ENCODE measurements at places on chromosomes 5 and 9.
A peak's percentile ranks its signal among the peaks of the same experiment; 100 is the strongest.

DNA sequence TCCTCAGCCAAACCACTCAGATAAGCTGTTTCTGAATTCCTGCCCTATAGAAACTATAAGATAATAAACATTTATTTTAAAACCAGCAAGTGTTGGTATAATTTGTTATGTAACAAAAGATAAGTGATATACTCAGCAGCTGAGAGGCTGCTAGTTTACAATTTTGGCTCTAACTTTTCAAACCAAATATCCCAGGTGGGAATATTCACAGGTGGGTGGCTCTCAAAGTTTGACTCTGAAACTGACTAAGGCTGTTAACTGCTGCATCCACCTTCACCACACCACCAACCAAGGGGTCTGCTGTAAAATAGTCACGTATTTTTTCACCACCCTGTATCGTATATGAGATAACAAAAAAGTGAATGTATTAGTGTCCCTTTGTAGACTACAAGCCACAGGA lies 9.7 kb upstream of the ZNF366 start:
- no peak for DNase-seq

GRCh38 chr5:115455301-115455707 lies 89.3 kb downstream of the FEM1C start:
- no peak for DNase-seq

DNA sequence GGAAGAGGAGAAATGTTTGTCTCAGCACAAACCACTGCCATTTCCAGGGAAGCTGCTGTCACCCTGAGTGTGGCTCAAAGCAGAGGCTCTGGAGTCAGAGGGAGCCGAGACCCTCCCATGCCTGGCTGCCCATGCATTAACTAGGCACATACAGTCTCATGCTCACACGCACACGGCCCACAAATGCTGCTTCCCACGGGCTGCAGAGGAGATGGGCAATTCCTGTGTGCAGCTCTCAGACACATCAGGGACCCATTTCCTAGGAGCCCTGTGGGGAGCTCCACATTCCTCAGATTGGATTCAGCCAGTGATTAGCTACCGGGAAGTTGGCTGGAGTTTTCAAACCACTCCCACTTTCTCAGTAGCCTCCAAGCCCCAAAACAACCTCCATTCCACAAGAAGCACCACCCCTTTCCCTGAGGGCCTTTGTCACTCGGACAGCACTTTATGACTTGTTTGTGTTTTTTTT lies 9.1 kb upstream of the PTGES start:
- no peak for DNase-seq

DNA sequence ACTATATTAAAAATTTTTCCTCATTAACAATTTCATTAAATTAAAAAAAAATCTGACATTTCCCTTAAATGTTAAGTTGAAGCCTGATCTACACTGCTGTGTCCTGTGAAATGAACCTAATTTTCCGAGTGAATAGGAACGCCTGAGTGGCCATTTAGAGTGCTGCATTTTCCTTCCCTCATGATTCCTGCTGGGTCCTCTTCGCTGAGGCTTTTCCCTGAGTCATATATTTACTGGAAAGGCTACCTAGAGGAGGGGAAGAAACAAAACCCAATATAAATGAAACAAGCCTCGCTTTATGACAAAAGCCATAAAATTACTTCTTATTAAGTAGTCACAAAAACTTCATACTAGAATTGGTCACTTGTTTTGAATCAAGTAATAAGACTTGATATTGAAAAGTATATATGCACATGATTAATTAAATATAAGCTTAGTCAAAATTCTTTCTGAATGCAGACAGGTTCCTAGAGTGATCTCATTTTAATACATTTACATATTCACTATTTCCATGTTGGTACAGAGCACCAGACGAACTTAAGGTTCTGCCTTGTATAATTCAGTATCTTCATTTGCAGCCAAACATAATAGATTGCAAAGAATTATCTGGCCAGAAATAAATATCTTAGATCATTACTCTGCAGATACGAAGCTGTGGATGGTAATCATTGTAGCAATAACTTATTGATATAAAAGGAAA lies 6.3 kb upstream of the ISCA1 start:
- no peak for DNase-seq

DNA sequence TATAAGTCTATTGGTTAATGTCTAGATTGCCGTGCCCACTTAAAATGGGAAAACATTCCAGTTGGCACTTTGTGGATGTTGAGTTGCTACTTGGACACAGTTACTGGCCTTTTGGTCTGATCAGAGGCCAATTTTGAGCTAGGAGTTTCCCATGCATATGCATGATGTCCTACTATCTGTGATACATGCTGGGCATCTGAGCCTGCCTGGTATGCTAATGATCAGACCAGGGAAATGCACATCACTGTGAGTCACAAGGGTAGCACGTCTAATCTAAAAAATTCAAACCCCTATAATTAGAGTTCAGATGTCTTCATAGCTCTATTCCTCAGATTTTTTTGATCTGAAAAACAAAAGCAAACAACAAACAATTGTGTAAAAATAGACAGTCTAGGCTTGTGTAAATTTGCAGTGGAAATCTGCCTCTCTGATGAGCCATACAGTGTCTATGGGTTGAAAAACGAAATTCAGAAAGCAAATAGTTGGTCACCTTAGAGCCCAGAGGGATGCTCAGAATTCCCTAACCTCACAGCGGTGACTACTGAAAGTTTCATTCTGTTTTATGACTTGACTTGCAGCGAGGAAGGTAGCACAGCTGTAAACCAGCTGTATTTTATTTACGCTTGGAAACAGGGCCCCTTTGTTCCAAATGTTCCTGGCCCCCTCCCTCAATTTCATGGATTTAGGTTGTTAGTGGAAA lies 37.3 kb downstream of the PALM2AKAP2 start:
- DNase-seq: no peak

DNA sequence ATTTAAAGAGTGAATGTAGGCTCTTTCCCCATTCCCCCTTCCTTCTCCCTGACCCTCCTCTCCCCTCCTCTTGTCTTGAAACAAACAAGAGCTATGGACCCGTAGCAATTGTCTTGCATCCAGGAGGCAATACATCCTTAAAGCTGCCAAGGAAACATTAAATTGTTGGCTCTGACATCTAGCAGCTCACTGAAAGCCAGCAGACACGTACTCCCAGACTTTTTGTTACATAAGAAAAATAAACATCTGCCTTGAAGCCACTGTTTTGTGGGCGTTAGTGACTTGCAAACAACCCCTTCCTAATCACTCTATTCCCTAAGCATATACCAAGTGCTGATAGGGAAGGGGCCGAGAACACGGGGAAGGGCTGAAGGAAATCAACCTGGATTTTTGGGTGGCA lies 8.6 kb downstream of the SLC45A2 start:
- DNase-seq: no peak

DNA sequence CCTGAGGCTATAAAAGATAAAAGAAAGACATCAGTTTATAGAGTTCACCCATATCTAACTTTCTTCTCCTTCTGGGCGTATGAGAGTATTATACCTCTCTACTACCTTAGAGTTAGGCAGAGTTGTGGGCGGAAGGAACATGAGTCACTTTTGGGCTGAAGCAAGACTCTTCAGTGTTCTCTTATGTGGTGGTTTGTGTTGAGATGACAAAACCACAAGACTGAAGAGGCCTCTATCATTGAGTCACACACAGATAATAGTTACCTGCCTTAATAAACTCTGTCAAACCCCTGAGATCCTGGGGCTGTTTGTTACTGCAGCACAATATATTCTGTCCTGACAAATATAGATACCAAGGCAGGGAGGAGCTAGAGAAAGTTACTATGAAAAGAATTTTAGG lies 184.2 kb downstream of the EFNA5 start:
- DNase-seq: peak; percentile 14

- DNase-seq: no peak
Measured at GRCh38 chr5:22598796-22599195, 254.3 kb downstream of the CDH12 start.

DNA sequence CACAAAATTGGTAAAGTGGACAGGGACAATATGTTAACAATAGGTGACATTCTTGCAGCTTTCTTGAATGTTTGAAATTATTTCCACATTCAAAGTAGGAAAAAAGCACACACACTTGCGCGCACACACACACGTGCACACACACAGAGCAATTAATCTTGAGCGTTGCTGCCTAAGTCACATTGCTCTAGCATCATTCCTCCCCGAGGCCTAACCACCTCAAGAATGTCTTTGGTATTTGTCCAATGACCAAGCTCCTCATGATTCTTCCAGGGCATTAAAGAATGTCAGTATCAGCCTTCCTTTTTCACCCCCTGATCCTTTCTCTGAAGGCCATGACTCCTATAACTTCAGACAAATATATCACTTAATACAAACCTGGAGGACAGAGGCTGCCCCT lies 198.1 kb downstream of the NPR3 start:
- DNase-seq: no peak

- DNase-seq: no peak
Measured at GRCh38 chr5:1162751-1163150, 38.6 kb upstream of the SLC6A19 start.

GRCh38 chr9:18775241-18775640 lies 257.8 kb downstream of the SAXO1 start:
- DNase-seq: no peak

GRCh38 chr5:122680623-122681350 lies 94.1 kb upstream of the SNX2 start:
- no peak for DNase-seq

DNA sequence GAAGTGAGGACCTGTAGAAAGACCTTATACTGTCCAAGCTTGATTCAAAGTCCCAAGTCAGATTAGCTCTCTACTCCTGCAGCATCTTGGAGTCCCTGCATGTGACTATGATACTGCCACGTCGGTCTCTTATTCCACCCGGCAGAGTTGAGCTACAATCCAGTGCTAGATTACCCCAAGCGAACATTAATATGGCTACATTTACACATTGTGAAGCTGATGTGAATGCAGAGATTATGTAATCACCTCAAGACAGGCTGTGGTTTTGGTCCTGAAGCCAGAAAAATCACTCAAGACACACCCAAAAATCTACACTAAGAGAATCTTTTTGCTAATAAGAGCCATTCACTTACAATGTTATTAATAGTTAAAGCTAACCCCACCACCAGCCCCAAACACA lies 116.7 kb downstream of the GNA14 start:
- no peak for DNase-seq

DNA sequence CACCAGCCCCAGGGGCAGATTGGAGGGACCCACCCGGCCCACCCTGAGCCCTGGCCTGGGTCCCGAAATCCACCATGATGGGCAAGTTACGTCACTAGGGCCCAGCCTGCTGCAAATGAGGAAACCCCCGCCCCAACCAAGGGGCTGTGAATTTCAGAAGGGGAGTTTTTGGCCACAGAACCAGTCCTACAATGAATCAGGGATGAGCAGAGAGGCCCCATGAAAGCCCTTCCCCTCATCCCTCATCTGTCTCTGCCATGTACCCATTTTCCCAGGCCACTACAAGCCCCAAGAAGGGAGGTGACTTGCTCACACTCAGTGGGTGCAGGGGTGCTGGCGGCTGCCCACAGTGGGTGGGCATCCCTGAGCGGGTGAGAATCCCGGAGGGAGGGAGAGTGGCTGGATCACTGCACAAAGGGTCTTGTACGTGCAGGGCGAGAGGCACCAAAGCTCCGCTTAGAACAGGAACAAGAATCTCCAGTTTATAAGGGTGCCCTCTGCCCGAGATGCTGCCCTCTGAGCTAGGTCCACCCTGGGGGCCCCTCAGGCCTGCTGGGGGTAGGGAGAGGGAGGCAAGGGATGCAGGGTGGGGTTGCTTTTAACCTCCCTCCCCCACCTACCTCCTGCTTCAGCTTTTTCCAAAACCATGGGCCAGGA lies 10.4 kb upstream of the TCF7 start:
- DNase-seq: no peak

DNA sequence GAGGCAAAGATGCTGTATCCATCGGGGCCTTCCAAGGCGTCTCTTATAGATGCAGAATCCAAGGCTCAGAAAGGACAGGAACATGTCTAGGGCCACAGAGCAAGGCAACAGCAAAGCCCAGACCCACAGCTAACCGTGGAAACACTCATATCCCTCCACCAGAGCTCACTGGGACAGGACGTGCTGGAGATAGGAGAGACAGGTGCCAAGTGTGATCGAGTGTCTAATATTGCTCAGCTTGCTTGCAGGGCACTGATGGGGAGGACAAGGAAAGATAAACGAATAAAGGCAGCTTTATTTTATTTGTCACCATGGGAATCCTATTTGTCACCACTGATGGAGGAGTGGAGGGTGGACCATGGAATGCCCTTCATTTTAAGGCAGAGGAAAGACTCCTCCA lies 44.0 kb upstream of the AKNA start:
- no peak for DNase-seq

DNA sequence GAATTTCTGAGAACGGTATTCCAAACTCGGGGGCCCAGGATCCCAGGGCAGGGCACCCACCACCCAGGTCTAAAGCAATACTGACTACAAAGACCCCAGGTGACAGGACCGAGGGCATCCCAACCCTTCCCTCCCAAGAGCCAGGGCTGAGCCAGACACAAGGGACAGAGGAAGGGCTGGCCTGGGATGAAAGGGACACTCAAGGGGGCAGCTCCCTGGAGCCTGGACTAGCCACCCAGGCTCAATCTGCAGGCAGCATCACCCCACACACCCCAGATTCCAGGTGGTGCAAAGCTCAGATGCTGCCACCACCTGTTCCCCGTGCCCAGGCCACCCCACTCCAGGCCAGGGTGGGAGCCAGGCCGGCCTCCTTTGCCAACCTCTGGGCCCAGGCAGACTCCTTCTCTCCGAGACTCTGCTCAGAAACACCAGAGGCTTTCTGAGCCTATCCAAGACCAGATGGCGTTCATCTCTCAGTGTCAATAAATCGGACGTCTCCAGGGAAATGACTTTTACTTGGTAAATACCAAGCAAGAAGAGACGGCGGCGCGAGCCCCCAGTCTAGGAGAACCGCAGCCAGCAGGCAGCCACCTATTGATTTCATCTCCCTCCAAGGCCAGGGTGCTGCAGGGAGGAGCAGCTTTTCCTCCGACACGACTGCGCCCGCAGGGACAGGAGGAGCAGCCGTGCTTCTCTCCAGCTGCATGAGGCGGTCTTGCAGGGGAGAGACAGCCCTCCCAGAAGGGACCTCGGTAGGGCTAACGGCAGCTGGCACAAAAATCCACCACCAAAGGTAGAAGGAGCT lies 94.1 kb upstream of the ADAMTS2 start:
- no peak for DNase-seq

- DNase-seq: peak; percentile 69
Measured at GRCh38 chr5:178234750-178235587, 2.4 kb upstream of the PHYKPL start.

- DNase-seq: no peak
Measured at GRCh38 chr5:53426878-53427277, 53.6 kb upstream of the FST start.

DNA sequence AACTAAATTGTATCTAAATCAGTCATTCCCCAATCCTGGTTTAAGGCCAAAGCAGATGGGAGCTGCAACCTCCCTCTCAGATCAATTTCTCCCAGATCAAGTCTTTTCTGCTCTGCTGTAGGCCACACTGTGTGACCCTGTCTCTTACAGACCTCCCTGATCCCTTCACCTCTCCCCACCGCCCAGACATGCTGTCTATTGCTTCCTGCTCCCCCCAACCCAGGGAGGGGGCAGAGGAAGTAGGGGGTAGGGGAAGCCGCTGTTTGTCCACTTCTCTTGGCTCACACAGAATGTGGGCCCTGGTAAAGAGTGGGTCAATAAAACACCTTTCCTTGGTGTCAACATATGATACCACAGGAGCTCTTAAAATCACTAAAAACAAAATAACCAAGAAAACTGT lies 226.3 kb downstream of the ENC1 start:
- DNase-seq: no peak

GRCh38 chr9:130491830-130492482 lies 47.2 kb downstream of the ASS1 start:
- no peak for DNase-seq

- no peak for DNase-seq
Measured at GRCh38 chr9:88966894-88967676, 24.2 kb upstream of the S1PR3 start.
